Stimulated activated CD8-positive, alpha-beta memory T cell treated with anti-CD3 and anti-CD28 coated beads, Interleukin-7, amount 100 ng/mL, for 4 hours (primary cell): ENCODE measurements at places on chromosomes 3 and 15.

DNA sequence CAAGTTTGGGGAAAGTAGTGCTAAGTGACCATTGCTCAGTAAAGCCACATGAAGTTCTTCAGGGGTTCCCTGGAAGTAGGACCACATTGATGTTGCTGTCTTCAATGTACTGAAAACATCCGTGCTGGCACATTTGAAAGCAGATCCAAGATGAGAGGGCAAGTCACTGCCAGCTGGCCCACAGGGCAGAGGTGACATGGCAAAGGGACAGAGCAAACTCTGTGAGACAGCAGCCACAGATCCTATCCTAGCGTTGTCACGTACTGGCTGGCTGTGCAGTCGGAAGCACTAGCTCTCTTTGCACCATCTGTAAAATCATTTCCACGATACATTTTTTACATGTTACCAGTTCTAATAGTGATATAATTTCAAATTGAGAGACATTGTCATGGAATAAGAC lies 13.8 kb downstream of the MUC13 start:
- DNase-seq: no peak

DNA sequence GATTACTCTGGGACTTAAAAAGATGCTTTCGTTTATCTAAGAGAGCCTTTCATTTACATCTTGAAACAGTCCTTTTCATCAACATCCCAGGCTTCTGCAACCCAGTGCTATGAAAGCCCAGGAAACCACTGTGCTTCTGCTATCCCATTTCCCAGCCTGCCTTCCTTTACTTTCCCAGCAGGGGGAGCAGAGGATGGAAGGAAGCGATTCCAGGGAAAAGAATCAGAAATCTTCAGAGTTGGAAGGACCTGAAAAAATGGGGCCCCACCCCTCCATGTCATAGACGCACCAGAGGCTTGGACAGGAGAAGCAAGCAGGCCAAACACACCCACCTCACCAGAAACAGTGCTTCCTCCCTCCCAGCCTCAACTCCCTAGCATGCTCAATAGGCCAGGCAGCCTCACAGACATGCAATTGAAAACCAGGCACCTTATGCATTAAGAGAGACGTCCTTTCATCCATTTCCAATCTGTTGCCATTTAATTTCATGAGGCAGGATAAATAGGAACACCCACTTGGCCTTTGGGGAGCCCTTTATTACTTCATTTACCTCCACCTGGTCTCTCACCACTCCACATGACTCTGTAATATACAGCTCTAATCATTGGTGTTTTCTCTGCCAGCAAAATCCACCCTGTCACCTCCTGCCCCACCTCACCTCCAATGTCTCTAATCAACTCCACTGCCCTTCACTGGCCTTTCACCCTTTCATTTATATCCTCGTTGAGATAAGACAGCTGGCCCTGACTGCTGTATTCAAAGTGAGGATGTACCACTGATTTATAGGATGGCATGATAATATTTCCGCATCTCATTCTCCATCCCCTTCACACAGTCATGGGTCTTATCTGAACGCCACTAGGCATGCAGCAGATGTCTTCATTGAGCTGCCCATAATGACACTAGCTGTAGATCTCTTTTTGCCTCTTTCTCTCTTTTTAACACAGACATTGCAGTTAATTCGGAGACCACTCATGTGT lies 583.9 kb downstream of the NTRK3 start:
- DNase-seq: no peak

DNA sequence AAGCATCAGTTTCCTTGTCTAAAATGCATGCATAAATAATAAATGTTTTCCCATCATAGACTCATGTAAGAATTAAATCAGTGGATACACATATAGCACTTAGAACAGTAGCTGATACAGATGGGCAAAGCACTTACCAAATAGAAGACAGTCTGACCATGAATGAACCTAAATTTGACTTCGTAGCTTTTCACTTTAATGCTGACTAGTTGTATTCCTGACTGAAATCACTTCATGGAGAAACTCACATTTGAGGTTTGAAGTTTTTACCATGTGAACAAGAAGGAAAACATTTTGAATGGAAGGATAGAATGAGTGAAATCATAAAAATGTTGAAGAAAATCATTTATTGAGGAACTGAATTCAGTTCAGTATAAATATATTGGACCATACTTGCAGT lies 68.8 kb upstream of the TMCO5A start:
- no peak for DNase-seq

DNA sequence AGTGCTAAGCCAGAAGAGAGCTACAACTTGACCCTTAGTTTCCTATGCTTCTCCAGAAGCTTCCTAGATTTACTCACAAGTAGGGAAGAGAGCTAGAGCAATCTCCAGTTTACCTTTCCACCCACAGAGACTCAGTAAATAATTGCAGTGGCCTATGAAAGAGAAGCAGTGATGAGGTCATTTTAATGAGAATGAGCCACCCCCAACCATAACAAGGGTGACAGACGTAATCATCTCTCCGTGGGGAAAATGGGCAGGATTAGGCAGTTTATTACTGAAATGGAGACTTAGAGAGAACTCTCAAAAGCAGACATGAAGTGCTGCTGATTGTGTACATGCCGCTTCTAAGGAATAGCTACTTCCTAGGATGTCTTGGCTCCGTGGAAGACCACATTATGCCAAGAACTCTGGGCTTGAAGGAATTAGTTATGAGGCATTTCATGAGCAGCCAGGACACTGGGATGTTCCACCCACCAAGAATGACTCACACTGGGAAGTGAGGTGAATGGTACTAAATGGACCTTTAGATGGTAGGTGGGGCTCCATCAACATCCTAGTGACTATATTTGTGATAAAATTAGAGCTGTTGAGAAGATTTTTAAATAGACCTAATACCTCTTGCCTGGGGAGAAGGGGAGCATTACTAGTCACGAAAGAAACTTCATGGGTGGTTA lies 160.9 kb downstream of the EDEM1 start:
- DNase-seq: no peak

- no peak for DNase-seq
Measured at GRCh38 chr3:155646128-155646527, 98.7 kb downstream of the PLCH1 start.

GRCh38 chr15:63218100-63218808 lies 28.8 kb downstream of the RAB8B start:
- no peak for DNase-seq

DNA sequence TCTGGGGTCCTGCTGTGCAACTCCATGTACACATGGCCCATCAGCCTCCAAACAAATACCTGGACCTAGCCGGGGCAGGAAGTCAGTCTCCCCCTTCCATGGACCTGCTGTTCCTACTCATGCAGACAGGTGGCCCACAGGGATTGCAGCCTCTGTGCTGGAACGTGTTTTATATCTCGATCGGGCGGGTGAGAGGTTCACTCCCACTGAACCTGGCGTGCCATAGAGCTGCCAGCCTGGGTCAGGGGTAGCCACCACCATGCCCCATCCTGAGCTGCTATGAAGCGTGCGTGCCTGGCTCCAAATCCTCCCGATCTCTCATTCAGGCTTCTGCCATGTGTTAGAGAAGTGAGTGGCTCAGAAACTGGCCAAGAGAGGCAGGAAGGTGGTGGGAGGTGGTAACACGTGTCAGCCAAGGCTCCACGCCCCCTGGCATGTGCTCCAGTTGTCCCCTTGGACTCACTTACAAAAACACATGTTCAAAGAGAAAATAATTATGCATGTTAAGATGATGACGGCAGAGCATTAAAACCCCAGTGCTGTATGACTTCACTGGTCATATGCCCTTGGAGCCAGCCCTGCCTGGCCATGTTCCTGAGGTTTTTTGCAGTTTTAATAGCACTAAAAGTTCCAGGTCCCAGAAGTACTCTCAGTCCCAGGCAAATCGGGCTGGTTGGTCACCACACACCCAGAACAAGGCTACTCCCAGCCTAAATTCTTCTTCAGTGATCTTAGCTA lies 30.6 kb downstream of the CTSH start:
- no peak for DNase-seq

GRCh38 chr3:94862703-94863102 lies 799.8 kb downstream of the NSUN3 start:
- DNase-seq: no peak

- no peak for DNase-seq
Measured at GRCh38 chr3:178217479-178217878, 318.8 kb upstream of the KCNMB2 start.

DNA sequence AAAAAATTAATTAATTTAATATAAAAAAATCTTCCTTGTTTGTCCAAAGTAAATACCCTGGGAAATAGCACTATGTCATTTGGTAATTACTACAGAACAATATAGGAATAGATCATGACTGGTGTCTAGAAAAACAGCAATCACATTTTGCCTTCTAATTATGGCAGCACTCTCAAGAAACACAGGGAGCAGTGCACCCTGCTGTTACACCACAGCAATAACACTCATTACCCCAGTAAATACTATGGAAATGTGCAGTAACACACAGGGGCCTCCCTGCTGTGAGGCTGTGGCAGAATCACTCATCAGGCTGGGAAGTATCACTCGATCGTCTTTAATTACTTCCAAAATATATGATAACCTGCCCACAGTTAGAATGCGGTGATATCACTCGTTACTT lies 646.0 kb downstream of the TUSC7 start:
- no peak for DNase-seq
